GM23248 (cell line): ENCODE measurements at places on chromosomes 16 and 17.

- no peak for DNase-seq
These were observed 2.4 kb upstream of the CD300LF start for GRCh38 chr17:74715144-74715543.

DNA sequence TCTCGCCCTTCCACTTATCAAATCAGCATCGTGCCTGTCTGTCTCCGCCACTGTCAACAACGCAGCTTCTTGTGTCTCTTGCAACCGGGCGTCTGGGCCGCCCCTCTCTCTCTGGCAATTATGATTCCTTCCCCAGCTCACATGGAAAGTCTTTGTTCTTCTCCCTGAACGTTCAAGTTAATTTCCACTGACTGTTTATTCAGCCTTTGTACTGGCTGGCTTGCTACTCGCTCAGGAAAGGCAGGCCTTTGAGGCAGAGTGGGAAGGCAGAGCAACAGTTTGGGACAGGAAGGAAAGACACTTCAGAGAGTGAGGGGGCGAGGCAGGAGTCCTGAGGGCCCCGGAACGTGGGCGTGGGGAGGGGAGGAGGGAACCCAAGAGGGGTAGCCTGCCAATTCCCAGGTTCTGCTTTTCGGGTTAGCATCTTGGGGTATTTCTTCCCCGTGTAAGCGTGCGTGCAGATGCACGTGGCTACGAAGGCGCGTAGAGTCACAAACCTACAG is 50.8 kb downstream of the AKAP1 start:
- no peak for DNase-seq

DNA sequence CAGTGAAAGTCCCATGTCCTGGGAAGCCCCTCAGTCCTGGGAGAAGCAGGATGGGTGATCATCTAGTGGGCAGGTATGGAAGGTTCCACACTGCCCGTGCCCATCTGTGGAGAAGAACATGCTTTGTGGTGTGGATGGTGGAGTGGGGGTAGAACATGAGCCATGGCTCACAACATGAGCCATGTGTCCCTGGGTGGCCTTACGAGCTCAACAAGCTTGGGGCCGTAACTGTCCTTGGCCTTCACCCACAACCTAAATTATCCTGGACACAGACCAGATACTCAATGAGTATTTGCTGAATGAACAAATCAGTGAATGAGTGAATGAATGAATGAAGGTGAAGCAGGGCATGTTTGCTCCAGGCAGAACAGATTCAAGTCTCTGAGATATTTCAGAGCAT is 13.5 kb downstream of the SOX8 start:
- peak; percentile 48 for DNase-seq

DNA sequence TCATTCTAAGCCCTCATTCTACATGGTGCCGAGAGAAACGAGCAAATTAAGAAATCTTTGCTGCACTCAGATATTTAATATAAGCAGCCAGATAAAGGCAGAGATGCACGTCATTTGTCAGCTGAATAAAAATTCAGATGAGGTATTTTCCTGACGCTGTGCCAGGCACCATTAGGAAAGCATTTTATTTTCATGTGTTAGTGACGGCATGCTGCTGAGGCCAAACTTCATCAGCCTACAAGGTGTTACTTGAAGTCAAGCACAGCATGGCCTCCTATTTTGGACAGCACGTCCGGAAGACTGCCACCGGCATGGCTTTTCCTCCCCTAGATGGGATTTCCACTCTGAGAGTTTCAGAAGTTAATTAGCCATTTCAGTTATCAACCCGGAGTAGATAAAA is 70.3 kb downstream of the IRX3 start:
- peak; percentile 42 for DNase-seq

DNA sequence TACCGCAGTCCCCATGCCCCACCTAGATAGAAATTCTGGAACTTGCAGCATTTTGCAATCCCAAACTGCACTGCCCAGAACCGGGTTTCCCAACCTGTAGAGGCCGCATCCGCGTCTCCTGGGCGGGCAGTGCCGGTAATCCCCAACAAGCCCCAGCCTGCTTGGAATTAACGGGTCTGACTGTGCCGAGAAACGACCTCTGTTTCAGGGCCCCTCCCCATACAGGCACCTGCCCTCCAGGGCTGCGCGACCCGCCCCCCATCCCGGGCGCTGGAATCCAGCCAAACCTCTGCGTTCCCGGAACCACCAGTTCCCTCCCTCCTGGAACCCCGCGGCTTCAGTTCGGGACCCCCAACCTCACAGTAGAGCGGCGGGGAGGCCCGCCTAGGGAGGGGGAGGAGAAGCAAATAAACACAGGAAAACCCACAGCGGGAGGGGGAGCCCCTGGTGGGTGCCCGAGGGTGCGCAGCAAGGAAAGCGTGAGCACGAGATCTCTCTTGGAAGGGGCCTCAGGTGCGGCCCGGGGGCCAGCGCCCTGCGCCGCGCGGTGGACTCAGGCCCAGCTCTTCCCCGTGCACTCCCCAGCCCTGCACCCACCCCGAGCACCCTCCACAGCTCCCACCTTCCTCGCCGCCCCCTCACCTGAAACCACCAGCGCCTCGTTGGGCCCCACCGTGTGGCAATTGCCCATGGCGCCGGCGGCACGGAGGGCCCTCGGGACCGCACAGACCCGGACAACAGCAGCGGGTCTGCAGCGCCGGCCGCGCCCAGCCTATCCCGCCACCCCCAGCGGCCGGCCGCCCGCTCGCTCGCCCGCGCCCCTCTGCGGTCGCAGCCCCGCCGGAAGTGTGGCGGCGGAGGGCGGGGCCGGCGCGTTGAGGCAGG is at the start of gene FLOT2:
Gene FLOT2 (minus strand): TSS at position 850 of the 885 bp plus-strand sequence. CDS start 159 bp downstream, at position 691.
- DNase-seq: peak; percentile 76

DNA sequence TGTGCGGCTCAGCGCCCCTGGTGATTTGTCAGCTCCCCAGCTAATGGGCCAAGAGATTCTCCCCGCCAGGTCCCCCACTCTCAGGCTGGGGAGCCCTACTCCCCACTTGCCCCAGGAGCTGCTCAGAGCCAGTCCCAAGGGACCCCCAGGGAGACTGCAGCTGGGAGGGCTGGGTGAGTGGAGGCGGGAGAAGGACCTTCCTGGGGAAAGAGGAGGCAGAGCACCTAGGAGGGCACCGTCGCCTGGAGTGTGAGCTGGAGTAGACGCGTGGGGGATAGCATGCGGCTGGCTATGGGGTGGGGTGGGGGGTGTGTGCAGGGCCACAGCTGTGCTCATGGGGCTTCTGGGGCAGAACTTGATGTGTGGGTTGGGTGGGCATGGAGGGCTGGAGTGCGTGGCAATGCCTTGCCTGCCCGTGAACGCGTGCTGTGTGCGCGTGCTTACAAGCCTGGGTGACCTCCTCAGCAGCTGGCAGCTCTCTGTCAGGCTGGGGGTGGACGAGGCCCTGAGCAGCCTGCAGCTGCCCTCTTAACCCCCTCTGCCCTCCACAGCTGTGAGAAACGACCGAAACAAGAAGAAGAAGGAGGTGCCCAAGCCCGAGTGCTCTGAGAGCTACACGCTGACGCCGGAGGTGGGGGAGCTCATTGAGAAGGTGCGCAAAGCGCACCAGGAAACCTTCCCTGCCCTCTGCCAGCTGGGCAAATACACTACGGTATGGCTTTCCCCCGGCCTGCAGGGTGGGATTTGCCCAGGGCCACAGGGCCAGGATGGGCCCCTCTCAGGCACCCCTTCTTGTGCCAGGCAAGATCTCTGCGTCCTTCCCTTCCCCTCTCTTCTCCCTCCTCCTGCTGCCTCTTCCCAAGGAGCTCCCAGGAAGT is 12.9 kb downstream of the GJD3 start:
- DNase-seq: no peak

DNA sequence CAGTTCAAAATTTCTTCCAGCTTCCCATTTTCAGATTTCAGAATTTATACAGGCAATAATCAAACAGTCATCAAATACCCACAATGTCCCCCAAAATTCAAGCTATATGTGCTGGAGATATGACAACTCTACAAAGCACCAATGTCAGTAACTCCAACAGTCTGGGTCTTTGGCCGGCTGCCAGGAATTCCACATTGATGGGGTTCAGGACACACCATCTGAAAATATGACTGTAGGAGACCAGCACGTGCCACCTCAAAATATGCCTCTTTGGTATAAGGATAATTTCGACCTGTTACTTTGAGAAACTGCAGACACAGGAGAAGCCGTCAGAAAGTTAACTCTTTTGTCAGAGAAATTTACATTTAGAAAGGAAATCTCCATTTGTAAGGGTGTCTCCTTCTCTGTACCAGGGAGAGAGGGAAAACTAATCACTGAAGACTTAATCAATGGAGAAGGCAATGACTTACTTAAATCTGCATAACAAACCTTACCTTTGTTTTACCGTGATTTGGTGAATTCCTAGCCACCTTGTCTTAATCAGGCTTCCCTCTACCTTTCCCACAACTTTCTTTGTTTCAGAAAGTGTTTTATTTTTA is 594.3 kb upstream of the CDH5 start:
- DNase-seq: no peak
